Activated CD4-positive, alpha-beta T cell treated with anti-CD3 and anti-CD28 coated beads, Interleukin-2, amount 10 ng/mL, durations not matched to agents 24 days and 14 days (primary cell): ENCODE measurements at places on chromosomes 13 and 19. TPM values are rescaled to one million over a fixed set of nuclear protein-coding genes. Genes with fewer than 3 reads are reported as not detected.

GRCh38 chr19:4516199-4516938 is 1.9 kb downstream of the PLIN4 start:
- no peak for DNase-seq

TUBA3C gene
- not detected in 2 replicates for total RNA-seq

KIR2DL1 gene
- not detected in 2 replicates for total RNA-seq

ZNF566 gene
- total RNA-seq: 7.2 and 8.5 TPM in 2 replicates

EPSTI1 gene
- 16.2 and 16.5 TPM in 2 replicates for total RNA-seq
